ENCODE measurements at places on chromosomes 11 and 22.

DNA sequence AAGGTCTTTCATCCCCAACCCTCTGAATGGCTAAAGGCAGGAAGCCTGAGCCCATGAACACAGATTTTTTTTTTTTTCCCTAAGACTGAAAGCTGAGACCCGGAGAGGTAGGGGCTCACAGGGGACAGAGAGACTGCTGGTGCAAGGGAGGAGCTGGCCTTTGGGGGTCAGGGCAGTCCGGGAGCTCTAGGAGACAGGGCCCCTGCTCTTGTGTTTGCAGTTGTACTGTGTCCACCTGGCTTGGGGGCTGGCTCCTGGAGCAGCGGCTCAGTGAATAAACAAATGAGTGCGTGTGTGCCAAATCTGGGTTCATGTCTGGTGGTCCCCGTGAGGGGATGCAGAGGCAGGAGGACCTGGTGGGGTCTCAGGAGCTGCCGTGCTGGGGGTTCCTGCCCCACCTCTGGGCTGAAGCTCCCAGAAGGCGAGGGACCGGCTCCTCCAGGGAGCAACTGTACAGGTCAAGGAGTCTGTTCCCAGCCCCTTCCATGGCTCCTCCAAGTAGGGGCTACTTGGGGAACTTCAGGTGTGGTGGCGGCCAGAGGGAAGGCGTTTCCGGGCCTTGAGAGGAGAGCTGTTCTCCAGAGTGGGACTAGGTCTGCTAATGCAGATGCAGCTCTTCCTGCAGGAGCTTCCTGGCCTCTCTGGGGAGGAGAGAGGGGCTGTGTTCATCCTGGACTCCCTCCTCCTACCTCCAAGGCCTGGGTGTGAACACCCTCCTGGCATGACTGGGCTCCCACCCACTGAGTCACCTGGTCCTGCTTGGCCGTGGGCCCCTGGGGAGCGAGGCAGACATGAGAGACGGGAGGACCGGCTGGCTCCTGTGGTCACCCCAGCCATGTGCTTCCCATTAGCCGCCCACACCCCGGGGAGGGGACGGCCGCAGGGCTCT is 57.6 kb downstream of the FBXO7 start:
- peak; percentile 19 for DNase-seq

GRCh38 chr22:39469681-39470450 is 13.1 kb downstream of the MGAT3 start:
- no peak for DNase-seq

GRCh38 chr11:97687111-97687510 is 1297.3 kb downstream of the JRKL start:
- DNase-seq = no peak

GRCh38 chr11:117225553-117226170 is 6.2 kb downstream of the PCSK7 start:
- no peak for DNase-seq

DNA sequence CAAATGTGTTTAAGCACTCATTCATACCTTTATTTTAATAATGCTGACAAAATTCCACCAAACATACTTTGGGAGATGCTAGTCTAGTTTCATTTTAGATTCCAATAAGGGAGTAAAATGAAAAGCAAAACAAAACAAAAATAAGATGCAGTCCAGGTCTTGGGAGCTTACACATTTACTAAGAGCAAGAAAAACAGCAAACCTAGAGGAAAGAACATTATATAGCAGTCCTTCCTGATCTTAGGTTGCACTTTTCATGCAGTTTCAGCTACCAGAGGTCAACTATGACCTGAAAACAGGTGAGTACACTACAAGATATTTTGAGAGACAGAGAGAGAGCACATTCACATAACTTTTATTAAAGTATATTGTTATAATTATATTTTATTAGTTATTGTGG is 1100.9 kb downstream of the DLG2 start:
- no peak for DNase-seq

DNA sequence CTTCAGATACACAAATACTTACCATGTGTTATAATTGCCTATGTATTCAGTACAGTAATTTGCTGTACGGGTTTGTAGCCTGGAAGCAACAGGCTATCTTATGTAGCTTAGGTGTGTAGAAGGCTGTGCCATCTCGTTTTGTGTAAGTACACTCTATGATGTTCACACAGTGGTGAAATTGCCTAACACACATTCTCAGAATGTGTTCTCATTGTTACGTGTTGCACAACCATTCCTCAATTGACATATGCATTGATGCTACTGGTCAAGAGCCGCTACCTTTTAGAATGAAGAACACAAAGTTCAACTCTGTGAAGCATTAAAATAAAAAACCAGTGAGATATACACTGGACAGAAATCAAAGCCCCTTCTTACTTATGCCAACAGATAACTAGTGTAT is 26.7 kb downstream of the SVIP start:
- DNase-seq = no peak

DNA sequence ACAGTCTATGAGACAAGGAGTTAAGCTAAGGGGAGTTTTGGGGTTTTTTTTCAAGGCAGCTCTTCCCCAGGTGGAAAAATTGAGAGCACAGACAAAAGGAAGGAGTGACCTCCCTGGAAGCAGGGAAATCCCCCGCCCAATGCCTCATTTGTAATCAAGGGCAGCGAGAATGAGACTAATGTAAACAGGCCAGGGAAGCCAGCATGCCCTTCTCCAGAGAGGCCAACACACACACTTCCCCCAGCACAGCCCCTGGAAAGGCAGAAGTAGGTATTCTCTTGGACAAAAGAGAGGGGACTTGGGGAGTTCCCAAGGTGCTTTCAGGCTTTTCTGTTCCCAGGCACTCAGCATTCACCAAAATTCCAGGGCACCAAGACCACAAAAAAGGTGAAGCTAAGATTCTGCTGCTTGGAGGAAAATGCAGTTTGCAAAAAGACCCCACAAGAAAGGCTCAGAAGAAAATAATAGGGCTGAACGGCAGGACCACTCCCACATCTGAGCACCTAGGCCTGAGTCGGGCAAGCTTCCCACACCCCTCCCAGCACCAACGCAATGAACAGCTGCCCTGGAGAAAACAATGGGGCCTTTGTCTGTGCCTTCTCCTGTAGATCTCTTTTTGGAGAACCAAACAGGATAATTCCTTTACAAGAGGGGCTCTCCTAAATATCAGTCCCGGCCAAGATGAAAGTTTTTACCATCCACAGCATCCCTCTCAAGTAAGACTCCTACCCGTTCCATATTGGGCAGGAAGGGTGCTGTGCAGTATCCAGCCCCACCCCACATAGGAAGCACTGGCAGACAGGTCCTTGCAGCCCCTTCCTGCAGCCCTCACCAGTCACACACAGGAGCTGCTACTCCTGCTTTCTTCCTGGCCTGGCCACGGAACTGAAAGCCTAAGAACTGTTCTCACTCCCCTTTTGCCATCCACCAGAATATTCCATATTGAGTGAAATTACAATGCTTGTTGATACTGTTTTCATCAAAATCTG is 70.7 kb upstream of the AKIP1 start:
- peak; percentile 51 for DNase-seq

- peak; percentile 6 for DNase-seq
Observed at GRCh38 chr22:39745789-39746188, 147.8 kb downstream of the ENTHD1 start.

DNA sequence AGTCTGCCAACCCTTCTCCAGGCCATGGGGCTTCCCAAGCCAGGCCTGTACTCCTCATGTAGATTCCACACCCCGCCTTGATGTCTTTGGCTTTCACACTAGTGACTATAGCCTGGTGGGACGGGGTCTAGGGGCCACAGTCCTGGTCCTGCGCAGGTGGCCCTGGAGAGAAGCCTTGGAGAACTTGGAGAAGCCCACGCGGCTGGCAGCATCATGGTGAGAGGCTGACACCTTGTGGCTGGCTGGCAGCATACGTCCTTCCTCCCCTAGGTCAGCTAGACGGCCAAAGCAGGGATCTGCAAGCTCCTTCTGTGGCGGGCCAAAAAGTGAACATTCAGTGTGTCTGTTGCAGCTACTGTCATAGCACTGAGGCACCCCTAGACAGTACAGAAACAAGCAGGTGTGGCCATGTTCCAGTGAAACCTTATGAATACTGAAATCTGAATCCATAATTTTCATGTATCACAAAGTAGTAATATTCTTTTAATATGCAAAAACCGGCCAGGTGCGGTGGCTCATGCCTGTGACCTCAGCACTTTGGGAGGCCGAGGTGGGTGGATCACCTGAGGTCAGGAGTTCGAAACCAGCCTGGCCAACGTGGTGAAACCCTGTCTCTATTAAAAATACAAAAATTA is 42.0 kb downstream of the FAM83F start:
- DNase-seq = peak; percentile 70

GRCh38 chr11:65866509-65867283 is 5.9 kb downstream of the EFEMP2 start:
- DNase-seq = no peak

DNA sequence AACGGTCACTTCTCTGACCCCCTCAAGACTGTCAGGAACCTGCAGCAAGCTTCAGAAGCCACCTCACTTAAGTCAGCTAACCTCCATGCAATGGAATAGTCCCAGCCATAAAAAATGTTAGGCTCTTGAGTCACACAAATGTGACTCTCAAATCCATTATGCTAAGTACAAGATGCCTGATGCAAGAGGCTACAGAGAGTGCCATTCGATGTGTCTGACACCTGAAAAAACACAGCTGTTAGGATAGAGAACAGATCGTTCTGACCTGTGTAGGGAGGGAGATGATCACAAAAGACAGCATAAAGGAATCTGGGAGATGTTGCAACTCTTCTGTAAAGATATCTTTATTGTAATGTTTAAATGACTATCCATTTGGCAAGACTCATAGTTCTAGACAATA is 712.4 kb downstream of the TBC1D22A start:
- DNase-seq = no peak

DNA sequence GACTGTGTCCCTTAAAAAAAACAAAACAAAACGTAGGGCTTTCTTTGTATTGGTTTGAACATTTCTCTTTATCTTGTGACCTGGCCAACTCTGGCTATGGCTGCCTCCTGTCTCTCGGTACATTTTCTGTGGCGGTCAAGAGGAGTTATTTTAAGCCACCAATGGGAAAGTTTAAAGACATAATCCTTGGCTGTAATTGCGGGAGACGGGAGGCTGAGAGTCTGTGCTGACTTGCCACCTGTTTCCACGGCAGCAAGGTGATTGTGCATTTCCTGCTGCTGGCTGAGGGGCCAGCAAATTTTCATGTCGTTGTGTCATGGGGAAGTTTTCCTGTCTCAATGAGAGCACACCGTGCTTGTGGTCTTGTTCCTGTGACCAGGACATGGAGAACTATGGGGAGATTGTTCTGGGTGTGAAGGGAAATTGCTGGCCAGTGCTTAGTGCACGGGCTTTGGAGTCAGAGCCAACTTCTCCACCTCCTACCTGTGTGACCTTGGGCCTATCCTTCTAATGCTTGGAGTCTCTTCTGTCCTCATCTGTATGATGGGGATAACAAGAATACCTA is 11.0 kb downstream of the PTPRJ start:
- DNase-seq = no peak

DNA sequence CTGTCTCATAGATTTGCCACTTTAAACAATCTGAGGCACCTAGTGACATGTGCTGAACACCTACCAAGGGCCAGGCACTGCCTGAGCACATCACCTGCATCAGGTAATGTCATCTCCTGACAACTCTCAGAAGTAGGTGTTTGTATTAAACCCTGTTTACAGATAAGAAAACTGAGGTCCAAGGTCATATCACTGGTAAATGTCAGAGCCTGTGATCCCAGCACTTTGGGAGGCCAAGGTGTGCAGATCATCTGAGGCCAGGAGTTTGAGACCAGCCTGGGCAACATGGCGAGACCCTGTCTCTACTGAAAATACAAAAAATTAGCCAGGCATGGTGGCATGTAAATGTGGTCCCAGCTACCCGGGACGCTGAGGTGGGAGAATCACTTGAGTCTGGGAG is 39.1 kb upstream of the ACCSL start:
- no peak for DNase-seq

DNA sequence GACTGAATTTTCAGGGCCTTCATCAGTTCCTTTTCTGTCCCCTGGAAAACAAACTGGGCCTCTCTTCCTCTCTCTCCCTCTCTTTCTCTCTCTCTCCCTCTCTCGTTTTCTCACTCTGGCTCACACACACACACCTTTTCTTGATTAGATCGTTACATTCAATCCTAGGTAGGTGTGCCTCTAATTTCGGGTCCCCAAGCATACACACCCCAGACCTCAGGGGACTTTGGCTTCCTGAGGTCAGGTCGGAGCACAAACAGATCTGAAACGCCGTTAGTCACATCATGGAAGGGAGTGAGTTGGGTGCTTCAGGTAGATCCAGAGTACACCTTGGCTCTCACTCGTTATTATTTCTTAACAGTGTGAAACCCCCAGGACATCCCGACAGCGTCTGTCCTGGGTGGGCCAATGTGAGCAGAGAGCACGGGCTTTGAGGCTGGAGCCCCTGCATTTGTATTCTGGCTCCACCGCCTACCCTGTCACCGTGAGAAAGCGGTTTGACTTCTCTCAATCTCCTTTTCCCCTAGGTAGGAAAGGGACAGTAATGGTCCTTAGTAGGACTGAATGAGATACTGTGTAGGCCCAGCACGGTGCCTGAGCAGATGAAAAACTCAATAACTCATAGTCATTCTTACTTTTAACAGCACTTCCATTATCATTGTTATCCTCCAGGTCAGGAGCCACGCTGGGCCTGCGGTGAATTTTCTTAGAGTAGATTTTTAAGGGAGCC is 37.3 kb upstream of the POU2AF1 start:
- DNase-seq = no peak

DNA sequence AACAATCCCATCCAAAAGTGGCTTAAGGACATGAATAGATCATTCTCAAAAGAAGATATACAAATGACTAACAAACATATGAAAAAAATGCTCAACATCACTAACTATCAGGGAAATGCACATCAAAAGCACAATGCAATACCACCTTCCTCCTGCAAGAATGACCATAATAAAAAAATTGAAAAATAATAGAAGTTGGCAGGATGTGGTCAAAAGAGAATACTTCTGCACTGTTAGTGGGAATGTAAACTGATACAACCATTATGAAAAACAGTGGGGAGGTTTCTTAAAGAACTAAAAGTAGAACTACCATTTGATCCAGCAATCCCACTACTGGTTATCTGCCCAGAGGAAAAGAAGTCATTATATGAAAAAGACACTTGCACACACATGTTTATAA is 77.7 kb upstream of the SC5D start:
- DNase-seq = no peak

DNA sequence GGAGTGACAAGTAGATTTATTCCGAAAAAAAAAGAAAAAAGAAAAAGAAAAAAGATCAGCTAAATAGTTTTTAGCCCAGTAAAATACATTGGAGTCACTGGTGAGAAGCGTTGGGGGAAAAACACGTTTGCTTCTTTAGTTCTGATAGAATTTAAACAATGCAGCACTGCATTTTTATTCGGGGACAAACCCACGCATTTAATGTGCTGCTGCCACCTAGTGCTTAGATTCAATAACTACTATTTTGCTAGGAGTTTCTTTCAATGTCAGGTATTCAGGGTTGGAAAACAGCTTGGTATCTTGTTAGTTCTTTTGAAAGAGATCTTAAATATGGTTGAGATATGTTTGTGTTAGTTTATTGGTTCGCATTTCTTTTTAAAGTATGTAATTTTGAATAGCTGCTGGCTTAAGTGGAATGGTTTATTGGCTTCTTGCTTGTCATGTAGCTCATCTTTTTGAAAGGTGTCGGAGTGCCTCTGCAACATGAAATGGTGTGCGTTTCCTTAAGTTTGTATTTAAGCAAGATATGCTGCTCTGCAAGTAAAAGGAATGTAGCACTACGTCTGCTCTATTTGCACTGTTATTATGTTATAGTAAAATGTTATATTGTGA is 41.9 kb downstream of the SVIP start:
- DNase-seq = peak; percentile 45

Measured in suppressor macrophage treated with lipopolysaccharide for 4 hours (primary cell).